ENCODE measurements at places on chromosomes 16 and 17.
A peak's percentile ranks its signal among the peaks of the same experiment; 100 is the strongest.

DNA sequence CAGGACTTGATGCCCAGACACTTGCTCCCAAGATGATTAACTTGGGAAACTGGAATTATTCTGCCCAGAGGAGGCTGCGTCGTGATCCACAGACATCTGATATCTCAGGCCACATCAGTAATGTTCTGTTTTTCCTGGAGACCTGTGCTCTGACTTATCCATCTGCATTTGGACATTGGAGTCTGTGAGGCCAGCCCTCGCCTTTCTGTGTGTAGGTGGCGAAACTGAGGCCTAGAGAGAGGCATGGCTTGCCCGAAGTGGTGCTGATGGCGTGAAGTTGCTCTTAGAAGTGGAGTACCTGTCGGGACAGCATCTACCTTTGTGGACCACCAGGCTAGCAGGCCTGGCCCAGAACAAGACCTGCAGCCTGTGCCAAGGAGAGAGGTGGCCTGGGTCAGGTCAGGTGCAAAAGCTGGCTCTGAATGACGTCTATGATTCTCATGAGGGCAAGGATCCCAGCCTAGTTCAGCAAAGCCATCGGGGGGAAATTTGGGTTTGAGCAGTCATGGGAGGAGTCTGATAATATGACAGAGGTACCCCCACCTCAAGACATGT is 186.8 kb upstream of the ZNF469 start:
- no peak for DNase-seq

- DNase-seq: no peak
Measured at GRCh38 chr16:84659656-84660300, 11.5 kb downstream of the KLHL36 start.

DNA sequence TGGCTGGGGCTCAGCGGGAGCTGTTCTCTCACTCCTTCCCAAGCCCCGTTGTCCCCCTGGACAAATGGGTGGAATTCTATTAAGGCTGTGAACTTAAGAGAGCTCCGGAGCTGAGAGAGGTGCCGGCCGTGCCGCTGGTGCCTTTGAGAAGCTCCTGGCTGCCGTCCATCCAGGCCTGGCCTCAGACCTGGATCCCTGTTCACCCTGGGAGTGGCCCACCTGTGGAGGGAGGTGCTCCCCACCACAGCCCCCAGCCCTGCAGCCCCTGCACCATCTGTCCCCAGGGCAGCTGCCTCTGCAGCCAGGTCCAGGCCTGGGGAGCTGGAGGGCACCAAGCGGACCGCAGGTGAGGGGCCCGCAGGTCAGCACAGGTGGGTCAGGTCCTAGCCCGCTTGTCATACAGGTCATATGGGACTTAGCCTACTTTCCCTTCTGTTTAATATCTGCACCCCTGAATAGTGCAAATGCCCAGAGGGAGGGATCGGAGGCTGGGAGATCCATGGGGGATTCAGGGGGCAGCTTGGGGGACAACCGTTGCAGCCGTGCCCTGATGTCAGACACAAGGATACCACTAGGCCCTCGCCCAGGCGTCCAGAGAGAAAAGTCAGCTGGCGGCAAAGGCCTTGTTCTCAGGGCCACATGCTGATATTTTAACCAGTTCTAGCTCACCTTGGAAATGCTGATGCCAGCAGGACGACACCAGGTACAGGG is 15.2 kb upstream of the METRNL start:
- DNase-seq: no peak

- no peak for DNase-seq
Measured at GRCh38 chr17:53227111-53227510, 595.6 kb upstream of the KIF2B start.

DNA sequence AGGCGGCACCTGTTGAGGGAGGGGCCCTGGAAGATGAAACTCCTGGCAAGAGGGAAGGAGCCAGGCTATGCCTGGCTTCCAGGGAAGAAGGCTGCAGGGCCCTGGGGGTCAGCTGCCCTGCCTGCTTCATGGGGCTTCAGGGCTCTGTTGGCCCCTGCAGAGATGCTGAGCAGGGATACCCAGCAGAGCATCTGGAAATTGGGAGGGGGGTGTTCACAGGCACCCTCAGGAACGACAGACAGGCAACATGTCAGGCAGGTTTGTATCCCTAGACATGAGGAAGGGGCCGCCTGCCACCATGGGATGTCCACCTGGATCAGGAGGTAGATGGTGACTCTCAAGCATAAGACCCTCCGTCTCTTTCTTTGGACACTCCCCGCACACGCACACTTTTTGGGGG is 13.8 kb upstream of the ZNF423 start:
- DNase-seq: no peak

- no peak for DNase-seq
Measured at GRCh38 chr17:79443026-79443425, 167.8 kb downstream of the RBFOX3 start.

DNA sequence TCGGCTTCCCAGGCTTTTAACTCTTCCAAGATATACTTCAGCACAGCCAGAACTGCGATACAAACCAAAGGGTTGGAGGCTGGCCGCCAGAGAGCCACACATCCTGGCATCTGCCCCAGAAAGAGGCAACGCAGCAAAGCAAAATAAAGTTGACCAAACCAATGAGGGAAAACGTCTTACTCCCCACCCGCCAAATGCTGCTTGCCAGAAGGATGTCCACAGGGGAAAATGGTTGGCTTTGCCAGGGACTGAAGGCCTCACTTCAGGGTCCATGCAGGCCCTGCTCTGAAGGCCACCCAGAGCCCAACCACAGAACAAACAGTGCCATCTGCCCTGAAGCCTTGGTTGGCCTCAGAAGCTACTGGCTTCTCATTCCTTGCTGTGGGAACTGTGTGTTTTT is 15.0 kb downstream of the CACNG1 start:
- DNase-seq: no peak

DNA sequence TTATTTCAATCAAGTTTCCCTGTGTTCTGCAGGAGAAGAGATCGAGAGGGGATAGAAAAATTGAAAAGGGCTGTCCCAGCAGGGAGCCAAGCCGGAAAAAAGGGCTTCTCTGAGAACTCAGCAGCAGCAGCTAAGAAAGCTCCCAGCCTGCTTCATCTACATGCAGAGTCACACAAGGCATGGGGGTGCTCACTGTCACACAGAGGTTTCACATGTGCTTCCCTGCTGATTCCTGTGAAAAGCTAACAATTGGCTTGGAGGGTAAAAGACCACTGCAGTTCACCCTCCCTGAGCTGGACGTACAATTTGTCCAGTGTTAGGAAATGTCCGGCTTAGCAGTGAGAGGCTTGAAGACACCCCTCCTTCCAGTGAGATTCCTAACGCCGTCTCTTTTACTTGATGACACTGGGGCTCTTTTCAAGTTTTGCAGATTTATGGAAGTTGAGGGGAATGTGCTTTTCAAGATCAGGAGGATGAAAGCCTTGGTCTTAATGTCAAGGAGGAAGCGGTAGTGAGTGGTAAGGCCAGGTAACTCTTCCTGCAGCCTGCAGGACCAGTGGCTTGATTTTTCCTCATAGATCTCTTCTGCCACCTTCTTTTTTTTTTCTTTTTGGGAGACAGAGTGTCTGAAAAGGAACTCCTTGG is 85.6 kb downstream of the WNT3 start:
- no peak for DNase-seq

GRCh38 chr17:7046127-7046724 is 2.3 kb upstream of the SLC16A11 start:
- peak; percentile 55 for DNase-seq

DNA sequence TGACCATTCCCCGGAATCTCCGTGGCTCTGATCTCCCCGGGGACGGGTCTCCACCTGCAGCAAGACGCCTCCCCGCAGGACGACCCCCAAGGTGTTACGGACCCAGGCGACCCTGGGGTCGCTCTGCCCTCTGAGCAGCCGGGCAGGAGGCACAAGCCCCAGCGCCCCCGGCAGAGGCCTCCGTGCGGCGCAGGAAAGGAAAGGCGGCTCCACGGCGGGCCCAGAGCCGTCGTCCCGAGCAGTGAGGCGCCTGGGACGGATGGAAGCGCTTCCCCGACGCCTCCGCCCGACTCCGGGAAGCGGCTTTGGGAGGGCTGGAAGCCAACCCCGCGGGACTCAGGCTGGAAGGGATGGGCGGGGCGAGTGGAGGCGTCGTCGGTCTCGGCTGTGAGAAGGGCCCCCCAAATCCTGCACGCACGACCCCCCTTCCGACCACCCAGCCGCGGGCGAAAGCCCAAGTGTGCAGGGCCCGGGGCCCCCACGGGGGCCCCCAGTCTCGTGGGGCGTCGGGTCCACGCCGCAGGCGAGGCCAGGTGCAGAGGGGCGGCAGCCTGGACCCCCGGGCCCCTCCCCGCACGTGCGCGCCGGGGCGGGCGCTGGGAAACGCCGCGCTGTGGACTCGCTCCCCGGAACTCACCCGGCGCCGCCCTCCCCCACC is 32.7 kb upstream of the RPH3AL start:
- DNase-seq: peak; percentile 50

DNA sequence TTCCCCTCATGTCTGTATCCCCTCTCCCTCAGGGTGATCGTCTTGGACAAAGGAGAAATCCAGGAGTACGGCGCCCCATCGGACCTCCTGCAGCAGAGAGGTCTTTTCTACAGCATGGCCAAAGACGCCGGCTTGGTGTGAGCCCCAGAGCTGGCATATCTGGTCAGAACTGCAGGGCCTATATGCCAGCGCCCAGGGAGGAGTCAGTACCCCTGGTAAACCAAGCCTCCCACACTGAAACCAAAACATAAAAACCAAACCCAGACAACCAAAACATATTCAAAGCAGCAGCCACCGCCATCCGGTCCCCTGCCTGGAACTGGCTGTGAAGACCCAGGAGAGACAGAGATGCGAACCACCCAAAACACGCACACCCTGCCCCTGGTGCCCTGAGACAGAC is 82.2 kb downstream of the ABCC6 start:
- DNase-seq: no peak

DNA sequence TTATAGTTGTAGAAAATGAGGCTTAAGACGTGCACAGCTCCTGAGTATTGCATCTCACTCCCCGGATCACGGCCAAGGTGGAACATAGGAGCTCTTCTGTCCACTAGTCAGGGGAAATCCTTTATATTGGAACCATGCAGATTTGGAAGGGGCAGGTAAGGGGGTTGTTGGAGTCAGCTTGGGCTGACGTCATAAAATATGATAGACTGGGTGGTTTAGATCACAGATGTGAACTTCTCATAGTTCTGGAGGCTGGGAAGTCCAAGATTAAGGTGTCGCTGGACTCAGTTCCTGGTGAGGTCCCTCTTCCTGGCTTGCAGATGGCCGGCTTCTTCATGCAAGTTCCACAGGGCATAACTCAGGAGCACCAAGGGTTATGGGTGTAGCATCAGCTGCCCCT is 5.6 kb downstream of the CACNG4 start:
- no peak for DNase-seq

DNA sequence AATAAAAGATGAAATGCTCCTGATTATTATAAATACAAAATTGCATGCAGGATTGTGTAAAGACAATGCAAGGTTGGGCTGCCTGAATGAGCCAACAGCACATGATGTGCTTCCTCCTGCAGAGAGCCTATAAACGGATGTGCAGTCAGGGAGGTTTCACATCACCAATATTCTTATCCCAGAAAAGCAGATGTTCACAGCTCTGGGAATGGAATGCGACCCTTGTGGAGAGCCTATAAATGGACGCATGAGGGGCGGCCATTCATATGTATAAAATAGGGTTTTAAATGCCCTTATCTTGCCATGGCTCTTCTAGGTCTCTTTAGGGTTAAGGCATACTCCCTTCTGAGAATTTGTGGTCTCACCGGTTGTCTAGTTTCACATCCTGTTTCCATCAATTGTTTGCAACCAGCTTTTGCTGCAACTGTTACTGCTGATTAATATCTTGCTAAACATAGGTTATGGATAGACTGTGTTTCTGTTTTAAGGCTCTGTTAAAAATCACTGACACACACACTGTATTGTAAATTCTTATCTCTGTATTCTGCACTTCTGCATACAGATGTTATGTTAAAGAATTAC is 31.9 kb downstream of the SLFN11 start:
- no peak for DNase-seq

- peak; percentile 98 for DNase-seq
Measured at GRCh38 chr17:17445925-17446665, 30.7 kb upstream of the MED9 start.

GRCh38 chr17:21370430-21370829 is 5.7 kb upstream of the KCNJ12 start:
- DNase-seq: no peak

- no peak for DNase-seq
Measured at GRCh38 chr16:56352351-56353053, 72.8 kb downstream of the AMFR start.

GRCh38 chr17:50134206-50135110 is 4.5 kb upstream of the SAMD14 start:
- DNase-seq: no peak

- DNase-seq: no peak
Measured at GRCh38 chr16:66002601-66003000, 363.9 kb upstream of the CDH5 start.

GRCh38 chr17:77865716-77866115 is 92.8 kb upstream of the TNRC6C start:
- no peak for DNase-seq

GRCh38 chr16:11619327-11619851 is 32.7 kb upstream of the LITAF start:
- DNase-seq: no peak

GRCh38 chr17:13647543-13648021 is 45.9 kb upstream of the HS3ST3A1 start:
- DNase-seq: no peak

DNA sequence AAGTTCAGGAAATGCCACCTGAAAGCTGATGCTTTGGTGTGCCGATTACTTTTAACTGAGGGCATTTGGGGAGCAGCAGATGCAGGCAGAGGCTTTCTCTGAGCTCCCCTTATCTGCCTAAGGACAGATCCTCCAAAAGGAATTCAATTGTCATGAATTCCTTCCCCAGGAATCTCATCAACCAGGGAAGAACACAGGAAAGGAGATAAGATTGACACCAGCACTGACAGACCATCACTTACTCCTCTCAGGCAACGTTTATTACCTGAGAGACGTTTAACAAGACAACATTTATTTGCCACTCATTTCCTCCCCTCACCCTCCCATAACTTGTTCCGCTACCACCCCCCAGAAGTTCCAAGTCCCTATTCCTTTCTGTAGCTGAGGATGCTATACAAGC is 17.6 kb upstream of the CDRT4 start:
- DNase-seq: no peak

GRCh38 chr17:5003214-5003867 is 5.6 kb downstream of the KIF1C start:
- no peak for DNase-seq

DNA sequence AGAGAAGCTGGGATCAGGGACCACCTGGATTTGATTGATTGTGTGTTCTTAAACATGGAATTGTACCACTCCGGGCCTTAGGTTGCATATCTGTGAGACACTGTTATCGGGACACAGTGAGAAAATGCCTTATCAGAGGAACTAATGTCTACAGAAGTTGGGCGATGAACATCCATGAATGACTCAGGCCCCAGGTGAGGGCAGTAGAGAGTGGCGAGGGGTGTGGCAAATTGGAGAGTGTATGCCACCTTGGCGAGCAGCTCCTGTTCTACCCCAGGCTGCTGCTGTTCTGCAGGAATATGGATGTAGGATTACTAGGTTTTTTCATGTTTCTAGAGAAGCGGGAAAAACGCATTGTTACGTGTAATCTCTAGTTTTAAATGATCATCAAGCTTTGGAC is 38.8 kb downstream of the CLEC16A start:
- no peak for DNase-seq
